ENCODE measurements at places on chromosomes 1 and 21.

GRCh38 chr21:26965040-26965906 lies 1.6 kb downstream of the ADAMTS5 start:
- DNase-seq = peak; percentile 81

DNA sequence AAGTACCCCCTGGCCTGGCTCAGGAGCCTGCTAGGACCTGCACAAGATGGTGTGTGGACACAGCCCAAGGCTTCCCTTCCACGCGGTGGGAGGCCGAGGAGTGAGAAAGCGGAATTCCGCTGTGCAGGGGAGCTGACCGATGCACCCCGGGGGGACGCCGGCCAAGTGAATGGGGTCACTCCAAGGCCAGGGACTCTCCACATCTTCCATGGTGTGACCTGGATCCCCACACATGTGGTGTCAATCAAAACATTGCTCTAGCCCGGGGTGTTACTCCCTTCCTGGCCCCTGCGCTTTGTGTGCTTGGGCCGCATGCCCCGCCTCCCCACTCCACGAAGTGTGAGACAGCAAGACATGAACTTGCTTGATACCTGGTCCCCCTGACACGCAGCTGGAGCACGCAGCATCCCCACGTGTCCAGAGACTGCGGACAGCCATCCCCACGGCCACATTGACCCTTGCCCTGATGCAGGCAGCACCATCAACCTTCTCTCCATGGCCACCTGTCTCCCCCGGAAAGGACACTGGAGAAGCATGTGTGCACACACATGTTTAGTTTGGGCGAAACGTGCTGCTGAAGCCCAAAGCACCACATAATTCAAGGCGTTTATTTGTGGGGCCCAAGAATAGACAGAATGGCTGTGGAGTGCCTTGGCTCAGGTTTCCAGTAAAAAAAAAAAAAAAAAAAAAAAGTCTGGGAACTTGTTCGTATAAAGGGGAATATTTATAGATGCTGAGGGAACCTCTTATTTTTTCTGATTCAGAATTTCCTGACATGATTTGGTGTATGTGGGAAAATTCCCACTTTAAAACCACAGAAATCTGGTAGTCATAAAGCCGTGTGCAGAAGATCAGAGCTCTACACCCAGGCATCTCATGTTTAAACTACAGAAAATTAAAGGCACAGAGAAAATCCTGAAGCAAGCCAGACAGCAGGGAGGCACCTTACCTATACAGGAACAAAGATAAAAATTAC lies 171.7 kb downstream of the HUNK start:
- no peak for DNase-seq

- DNase-seq = no peak
These were observed 136.8 kb upstream of the IRF2BP2 start for GRCh38 chr1:234746798-234747196.

DNA sequence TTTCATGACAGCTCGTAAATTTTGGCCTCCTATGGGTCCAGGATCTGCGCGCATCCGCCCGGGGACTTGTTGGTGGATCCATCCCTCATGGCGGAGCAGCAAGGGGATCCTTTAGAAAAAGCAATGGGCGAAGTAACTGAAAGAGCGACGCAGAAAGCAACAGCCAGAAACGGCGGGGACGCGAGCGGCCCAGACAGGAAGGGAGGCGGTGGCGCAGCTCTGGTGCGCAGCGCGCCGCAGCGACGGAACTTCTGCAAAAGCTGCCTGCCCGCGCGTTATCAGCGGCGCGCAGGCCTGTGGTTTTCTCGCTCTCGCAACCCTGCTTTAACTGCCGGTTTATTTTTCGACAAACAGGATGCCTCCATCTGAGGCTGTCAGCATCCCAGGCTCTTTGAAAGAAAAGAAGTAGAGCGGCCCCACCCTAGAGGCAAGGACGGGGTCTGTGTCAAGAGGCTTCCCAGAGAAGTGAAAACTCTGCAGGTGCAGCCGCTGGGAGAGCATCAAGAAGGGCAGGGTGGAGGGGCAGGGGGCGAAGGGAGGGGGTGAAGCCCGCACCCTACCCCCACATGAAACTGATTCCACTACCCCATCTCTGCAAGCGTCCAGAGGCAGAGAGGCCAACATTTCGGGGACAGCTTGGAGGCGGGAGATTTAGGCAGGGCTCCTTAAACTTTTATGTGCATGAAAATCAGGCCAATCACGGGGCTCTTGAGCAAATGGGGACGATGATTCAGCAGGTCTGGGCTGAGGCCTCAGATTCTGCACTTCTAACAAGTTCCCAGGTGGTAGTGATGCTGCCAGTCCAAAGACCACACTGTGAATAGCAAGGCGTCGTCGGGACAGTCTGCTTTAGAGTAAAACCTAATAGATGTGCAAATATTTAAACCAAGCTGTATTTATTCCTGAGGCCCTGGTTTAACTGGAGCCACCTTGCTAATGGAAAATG lies 22.2 kb downstream of the RUNX1 start:
- no peak for DNase-seq

- no peak for DNase-seq
These were observed 5.4 kb downstream of the SMIM1 start for GRCh38 chr1:3777647-3778589.

- DNase-seq = peak; percentile 85
These were observed 22.1 kb downstream of the TP73 start for GRCh38 chr1:3674100-3675094.

DNA sequence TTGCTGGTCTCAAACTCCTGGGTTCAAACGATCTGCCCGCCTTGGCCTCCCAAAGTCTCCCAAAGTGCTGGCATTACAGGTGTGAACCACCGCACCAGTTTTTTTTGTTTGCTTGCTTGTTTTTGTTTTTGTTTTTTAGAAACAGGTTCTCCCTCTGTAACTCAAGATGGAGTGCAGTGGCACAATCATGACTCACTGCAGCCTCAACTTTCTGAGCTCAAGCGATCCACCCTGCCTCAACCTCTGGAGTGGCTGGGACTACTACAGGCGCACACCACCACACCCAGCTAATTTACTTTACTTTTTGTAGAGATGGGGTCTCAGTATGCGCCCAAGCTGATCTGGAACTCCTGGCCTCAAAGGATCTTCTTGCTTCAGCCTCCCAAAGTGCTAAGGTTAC lies 47.3 kb upstream of the USP1 start:
- no peak for DNase-seq

DNA sequence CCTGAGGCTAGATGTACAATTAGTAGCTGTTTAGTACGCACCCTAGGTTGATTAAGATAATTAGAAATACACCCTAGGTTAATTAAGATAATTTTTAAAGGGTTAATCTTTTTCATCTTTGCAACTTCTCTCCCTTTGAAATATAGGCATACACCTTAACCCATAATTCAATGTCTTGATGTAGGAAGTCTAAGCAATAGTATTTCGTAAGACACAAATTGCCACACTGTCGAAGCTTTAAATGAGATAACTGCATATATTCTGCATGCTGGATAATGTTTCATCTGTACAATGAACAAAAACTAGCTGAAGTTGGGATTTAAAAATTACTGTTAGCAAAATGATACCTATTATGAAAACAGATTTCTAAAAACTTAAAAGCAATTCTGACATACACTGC lies 122.9 kb downstream of the EVI5 start:
- no peak for DNase-seq

- no peak for DNase-seq
These were observed 28.0 kb downstream of the FUBP1 start for GRCh38 chr1:77950873-77951272.

DNA sequence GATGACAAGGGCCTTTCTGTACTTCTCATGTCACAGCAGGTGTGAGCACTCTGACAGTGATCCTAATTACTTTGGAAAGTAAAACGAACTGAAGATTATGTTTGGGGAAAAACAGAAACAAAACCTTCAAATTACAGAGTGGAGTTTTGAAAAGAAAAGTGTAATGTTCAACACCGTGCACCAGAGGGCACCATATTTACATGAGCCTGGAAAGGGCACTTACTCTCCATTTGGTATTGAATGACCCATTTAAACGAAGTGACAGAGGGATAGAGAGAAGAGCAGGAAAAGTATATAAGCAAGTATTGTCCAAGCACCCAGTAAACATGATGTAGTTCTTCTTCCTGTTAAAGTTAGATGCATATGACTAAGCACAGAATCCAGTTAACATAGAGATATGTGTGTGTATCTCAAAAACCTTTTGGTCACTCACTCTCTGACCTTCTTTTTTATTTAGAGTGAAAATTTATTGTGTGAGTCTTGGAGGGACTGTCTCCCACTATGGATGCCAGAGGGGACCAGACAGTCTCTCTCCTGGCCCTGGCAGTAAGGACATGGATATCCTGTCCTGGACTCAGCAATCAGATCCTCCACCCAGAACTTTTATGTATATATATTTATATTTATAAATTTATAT lies 3.8 kb upstream of the RGSL1 start:
- peak; percentile 76 for DNase-seq

GRCh38 chr1:6632588-6633514 lies 8.2 kb downstream of the THAP3 start:
- DNase-seq = no peak

DNA sequence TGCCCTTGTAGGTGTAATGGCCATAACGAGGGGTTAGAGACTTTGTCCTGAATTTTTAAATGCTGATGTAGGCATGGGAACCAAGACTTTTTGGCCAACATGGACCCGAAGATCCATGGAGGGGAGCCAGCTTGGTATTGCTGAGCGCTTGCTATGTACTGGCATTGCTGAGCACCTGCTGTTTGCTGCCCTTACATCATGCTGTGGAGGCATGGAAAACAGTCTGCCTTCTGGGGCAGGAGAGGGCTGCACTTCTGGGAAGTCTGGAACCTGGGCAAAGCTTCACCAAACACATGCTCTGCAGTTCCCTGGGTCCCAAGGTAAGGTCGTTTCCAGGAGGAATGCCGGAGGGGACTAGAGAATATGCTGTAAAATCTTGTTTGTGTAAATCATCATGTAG lies 86.3 kb upstream of the CNIH3 start:
- DNase-seq = no peak

DNA sequence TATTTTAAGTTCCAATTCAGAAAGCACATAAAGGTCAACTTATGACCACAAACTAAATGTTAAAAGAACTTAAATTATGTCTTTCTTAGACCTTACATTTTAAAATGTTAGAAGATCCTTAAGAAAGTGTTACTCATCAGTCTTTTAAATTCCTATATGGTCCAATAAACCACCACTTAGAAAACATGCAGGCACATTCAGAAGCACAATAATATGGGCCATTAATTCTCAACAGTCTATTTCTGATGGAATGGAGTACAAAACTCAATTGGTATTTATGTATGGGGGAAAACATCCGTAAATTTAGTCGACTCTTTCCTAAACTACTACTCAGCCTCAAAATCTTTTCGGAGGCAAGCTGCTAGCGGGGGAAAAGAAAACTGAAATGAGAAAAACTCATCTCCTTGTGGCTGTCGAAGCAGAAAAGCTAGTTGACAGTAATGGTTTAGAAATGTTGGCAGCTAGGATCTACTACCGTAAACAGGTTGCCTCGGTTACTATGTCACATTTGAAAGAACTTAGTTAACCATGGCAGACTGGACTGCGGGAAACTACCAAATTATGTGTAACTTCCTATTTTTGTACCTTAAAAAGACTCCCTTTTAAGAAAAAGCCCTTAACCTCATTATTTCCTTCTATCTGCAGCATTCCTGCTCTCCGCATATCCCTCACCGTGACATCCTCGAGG lies 1.0 kb downstream of the TRMT1L start:
- DNase-seq = no peak

DNA sequence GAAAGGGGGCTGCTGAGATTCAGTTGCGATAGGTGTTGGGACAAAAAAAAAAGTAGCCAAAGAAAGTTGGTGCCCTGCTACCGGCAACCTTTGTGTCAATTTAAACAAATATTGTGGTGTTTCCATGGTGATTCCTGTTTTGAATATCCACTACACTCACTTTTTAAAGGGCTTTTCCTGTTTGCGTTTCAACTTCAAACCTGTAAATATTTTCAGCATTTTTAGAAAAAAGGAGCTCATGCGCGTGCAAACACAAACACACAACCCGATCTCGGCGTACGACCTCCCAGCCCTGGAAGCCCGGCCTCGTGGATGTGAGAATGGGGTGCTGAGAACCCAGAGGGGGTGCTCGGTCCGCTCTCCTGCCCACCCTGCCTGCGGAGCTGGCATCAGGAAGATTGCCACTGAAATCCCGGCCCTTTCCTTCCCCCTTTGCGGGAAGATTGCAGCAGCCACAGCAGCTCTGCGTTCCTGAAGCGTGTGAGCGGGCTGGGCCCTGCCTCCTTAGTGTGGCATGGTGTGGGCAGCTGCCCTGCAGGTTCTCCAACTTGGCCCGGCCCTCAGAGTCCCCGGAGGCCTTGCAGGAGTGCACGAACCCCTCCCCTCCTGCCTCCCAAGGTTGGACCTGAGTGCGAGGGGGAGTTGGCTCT lies 34.8 kb downstream of the CASZ1 start:
- no peak for DNase-seq

DNA sequence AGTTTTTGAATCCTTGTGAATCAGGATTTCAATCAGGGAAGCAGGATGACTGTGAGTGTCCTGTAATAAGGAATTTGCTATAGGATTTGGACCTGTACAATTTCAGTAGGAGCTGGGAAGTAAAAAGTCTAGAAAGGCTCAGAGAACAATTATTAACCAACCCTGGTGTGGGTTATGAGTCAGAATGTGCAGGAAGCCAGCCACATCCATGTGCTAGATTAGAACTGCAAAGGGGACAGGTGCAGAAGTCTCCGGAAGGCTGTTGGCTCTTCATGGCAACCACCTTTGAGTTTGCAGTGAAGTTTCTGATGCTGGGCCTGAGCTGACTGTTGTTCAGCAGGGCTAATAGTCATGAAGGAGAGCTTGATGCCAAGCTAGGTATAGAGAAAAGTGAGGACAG lies 70.7 kb downstream of the SPATA46 start:
- DNase-seq = peak; percentile 80

GRCh38 chr1:91502672-91503184 lies 2.1 kb downstream of the CDC7 start:
- peak; percentile 3 for DNase-seq

- DNase-seq = no peak
These were observed 9.9 kb downstream of the GIPC2 start for GRCh38 chr1:78055565-78056132.

- DNase-seq = no peak
These were observed 622.9 kb upstream of the ADGRL4 start for GRCh38 chr1:79629414-79629813.

DNA sequence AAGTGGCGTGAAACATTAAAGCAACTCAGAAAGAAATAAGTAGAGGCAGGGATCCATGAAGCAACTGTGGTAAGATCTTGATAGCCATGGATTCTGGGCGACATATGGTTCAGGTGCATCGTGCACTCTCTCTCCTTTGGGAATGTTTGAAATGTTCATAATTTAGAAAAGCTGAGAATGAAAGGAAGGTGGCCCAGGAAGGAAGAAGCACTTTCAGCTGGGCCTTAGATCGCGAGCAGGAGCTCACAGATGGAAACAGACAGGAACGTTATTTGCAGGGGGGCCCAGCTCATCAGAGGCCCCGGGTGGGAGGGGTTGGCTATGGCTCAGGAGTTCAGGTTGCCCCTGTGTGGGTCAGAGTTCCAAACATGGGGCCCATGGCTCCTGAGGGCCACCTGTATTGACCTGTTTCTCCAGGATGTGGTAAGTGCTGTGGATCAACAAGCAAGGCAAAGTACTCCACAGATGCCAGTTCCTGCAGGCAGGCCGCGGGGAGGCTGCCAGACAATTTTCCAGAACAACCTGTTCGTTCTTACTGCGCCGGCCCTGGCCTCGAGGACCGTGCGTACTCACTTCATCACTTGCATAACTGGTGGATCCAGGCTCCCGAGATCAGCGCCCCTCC lies 253.2 kb downstream of the TOMM20 start:
- DNase-seq = no peak
